ENCODE measurements at places on chromosomes 4 and X. TPM values are rescaled to one million over a fixed set of nuclear protein-coding genes. Genes with fewer than 3 reads are reported as not detected.

MAGEA4 gene
- total RNA-seq = not detected

L1CAM gene
- 0.14 TPM for total RNA-seq

- no peak for DNase-seq
Observed at GRCh38 chr4:112348488-112349158, 51.5 kb downstream of the ALPK1 start.

GABRG1 gene
- total RNA-seq = not detected

- no peak for DNase-seq
Observed at GRCh38 chrX:85996555-85996954, 50.8 kb downstream of the CHM start.

GRCh38 chr4:45358573-45359506 lies 632.5 kb upstream of the GNPDA2 start:
- no peak for DNase-seq

Data from activated T-cell treated with anti-CD3 and anti-CD28 coated beads, Interleukin-2, amount 50 U/mL, for 4 hours (primary cell).